ENCODE measurements at places on chromosomes 7 and 10.

GRCh38 chr10:3524086-3524960 lies 260.7 kb downstream of the KLF6 start:
- no peak for DNase-seq

DNA sequence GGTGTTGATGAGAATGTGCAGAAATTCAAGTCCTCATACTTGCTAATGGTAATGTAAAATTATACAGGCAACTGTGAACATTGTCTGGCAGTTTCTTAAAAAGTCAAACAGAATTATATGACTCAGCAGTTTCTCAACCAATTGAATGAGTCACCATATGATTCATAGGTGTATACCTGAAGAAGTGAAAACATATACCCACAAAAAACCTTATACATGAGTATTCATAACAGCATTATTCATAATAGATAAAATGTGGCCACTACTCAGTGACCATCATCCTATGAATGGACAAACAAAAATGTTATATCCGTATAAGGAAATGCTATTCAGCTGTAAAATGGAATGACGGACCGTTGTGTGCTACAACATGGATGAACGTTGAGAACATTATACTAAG lies 253.5 kb downstream of the MALRD1 start:
- DNase-seq: no peak

- no peak for DNase-seq
Observed at GRCh38 chr10:117096599-117097201, 41.4 kb downstream of the VAX1 start.

- no peak for DNase-seq
Observed at GRCh38 chr10:50416881-50417280, 165.6 kb upstream of the ASAH2 start.

DNA sequence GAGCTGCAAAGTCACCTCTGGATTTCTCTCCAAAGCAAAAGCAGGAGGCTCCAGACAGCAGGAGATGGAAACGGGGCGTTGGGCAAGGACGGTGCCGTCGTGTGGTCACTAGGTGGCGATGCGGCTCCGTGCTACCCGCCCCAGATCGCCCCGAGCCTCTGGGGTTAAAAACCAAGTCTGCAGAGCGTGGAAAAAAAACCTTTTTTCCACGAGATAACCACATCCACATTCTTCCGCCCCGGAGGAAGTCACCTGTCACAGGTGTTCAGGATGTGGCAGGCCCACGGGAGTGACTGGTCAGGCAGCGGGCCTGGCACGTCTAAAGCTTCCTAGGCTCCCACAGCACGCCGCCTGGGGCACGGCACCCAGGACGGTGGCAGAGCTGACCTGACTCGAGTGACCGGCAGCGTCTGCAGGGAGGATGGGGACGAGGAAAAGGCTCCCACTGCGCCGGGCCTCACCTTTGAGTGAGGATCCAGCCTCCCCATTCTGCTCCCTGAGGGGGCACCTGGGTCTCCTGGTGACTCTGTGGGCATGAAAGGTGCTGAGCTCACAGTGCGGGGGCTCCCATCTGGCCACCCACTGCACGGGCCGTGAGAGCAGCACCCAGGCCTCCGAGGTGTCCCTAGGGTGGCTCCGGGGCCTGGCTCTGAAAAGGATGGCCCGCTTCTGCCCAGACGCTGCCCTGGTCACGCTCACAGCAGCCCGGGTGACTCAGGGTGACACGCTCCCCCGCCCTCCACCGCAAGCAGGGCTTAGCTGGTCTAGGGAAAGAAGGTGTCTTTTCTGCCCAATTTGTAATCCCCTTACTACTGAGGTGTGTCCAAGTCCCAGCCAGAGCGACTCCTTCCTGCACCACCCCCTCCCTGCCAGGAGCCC lies 71.3 kb upstream of the TNRC18 start:
- peak; percentile 60 for DNase-seq

DNA sequence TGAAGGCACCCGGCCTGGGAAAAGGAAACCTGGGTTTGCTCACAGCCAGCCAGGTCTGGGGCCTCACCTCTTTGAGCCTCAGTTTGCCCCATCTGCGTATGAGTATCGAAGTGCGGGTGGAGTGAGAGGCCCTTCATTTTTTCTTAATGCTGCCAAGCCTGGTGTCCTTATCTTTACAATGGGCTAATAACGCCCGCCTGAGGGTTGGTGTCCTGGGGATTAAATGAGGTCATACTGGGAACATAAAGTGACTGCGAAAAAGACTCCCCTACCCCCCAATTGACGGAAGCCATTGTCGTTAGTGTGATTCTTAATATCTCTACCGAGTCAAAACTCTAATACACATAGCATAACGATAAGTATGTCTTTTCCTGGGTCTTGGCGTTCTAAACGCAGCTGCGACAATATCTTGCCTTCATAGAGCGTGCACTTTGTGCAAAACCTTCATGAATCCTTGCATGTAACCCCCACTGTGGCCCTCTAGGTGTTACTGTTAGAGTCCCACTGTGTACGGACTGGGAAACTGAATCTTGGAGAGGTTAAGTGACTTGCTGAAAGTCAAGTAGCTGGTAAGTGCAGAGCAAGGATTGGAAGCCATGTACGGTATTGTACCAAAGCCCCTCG lies 11.4 kb upstream of the GRB10 start:
- no peak for DNase-seq

DNA sequence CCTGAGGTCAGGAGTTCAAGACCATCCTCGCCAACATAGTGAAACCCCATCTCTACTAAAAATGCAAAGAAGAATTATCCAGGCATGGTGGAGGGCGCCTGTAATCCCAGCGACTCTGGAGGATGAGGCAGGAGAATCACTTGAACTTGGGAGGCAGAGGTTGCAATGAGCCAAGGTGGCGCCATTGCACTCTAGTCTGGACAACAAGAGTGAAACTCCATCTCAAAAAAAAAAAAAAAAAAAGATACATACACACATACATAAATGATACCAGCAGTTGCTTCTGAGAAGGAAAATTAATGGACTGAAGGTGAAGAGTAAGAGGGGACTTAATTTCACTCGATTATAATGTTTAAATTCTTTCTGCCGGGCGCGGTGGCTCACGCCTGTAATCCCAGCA lies 40.2 kb upstream of the PAX2 start:
- DNase-seq: no peak
